ENCODE measurements at places on chromosomes 5 and 9.
A peak's percentile ranks its signal among the peaks of the same experiment; 100 is the strongest.

- no peak for DNase-seq
Observed at GRCh38 chr5:68115584-68115983, 100.0 kb upstream of the PIK3R1 start.

GRCh38 chr9:136352682-136353081 lies 10.9 kb downstream of the DNLZ start:
- DNase-seq: no peak

GRCh38 chr9:88511906-88512305 lies 23.1 kb upstream of the NXNL2 start:
- DNase-seq: no peak

GRCh38 chr5:6338871-6339270 lies 39.5 kb downstream of the MED10 start:
- no peak for DNase-seq

DNA sequence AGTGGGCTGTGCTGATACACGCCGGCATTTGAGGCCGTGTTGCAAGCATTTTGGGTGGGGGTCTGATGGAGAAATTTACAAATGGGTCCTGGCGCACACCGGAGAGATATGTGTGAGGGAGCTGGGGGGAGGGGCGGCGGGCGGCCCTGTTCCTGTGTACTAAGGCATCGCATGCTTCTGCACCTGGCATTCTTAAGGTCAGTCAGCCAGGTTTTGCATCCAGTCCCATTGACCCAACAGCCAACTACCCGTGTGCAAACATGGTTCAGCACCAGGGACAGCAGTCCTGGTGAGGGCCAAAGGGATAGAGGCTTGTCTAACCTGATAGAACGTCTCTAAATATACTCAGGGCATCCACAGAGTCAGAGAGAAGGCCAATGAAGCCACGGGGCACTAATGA lies 839 bp downstream of the GABRG2 start:
- DNase-seq: no peak

- DNase-seq: no peak
Observed at GRCh38 chr5:178353461-178353860, 120.9 kb upstream of the PHYKPL start.

DNA sequence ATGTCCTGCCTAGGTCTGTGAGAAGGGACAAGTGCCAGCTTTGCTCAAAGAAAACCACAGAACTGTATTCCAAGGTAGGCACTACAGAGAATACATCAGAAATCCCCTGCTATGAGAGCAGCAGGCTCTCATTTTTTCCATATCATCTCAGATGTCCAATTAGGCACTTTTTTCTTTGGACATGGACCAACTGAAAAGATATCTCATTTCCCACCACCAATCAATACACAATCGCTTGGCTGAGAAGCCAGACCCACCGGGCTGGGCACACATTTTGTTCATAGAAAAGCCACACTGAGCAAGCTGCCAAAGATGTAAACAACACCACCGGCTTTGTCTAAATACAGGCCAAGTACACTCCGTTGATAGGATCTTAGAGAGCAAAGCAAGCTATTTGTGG lies 25.9 kb downstream of the STOM start:
- DNase-seq: no peak

- peak; percentile 19 for DNase-seq
Observed at GRCh38 chr9:125558453-125559092, 148.4 kb downstream of the MAPKAP1 start.

GRCh38 chr9:136728548-136729123 lies 14.1 kb downstream of the LCN10 start:
- no peak for DNase-seq

GRCh38 chr5:5037674-5038073 lies 102.5 kb upstream of the ADAMTS16 start:
- no peak for DNase-seq

DNA sequence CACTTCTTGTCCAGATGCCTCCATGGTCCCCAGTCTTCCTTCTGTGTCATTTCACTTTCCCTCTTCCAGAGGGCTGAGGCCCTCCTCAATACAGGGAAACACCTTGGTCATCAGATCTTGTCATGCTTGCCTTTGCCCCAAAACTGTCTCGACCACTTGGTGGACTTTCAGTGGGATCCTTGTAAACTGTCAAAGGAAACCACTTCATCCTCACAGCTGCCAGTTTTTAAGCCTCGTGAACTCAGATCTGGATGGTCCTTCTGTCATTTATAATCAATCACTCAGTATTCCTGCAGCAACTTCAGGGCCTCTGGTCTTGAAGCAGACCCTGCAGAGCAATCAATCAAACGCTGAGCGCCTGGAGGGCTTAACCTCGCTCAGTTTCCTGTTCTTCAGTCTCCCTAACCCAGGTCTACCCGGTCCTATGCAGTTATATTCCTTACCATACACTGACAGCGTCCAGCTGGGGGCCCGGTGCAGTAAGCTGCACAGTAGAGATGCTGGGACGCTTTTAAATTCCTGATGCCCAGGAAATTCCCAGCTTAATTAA lies 74.6 kb downstream of the GOLPH3 start:
- DNase-seq: no peak

GRCh38 chr5:96633820-96634219 lies 28.4 kb upstream of the CAST start:
- DNase-seq: no peak

GRCh38 chr9:70111042-70111602 lies 67.5 kb downstream of the MAMDC2 start:
- peak; percentile 37 for DNase-seq

DNA sequence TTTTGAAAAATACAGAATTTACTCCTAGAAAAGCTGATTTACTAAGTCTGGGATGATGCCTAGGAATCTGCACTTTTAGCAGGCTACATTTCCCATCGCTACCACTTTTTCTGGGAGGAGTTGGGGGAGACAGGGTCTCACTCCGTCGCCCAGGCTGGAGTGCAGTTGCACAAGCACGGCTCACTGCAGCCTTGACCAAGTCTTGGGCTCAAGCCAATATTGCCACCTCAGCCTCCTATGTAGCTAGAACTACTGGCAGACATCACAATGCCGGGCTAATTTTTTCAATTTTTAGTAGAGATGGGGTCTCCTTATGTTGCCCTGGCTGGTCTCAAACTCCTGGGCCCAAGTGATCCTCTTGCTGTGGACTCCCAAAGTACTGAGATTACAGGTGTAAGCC lies 85.9 kb downstream of the NR6A1 start:
- no peak for DNase-seq

Measured in effector CD4-positive, alpha-beta T cell (primary cell).